COR-L47 (cell line): ENCODE measurements at places on chromosomes 16 and 17.

GRCh38 chr17:82280537-82280936, 7.0 kb upstream of the CSNK1D start:
- no peak for DNase-seq

GRCh38 chr17:46195939-46196716, 2.9 kb upstream of the KANSL1 start:
- no peak for DNase-seq

DNA sequence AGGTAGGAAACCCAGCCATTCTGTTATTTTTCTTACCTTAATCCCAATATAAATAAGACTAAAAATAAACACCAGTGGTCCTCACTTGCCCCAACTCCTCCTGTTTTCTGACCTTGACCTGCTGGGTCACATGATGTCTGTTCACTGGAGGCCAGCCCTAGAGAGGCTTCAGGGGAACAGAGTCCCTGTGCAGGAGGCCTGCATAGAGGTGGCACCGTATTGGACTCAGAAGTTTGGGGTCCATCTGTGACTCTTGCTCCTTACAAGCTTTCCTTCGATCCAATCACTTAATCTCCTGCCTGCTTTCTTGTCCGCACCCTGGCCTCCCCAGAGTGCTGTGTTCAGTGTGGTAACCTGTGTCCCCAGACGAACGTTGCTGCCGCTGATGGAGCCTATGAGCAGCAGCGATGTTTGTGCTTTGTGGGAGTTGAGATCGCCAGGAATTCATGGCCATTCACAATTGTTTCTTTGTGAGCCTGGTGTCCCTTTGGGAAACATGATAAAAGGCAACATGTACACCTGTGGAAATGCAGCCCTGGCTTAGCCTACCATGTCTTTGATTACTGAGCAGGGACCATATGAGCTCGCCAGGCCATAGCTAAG, 4.7 kb downstream of the IGSF6 start:
- DNase-seq, result no peak

DNA sequence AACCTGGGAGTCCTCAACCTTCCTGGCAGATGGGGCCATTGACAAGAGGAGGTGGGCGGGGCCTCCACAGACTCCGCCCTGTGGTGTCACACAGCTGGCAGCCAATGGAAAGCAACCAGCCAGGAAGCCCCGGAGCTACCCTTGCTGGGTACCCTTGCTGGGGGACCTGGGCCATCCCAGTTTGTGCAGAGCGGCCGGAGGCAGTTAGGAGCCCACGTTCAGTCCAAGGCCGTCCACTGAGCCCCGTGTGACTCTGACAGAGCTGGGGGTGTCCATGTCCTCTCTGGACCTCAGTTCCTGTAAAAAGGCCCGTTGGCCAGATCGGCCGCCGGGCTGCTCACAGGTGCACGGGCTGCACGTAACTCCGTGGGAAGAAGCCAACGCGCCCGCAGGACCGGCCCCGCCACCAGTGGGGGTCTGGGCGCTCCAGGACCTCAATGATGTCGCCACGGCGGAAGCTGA, 17.1 kb upstream of the FAM83G start:
- DNase-seq, result no peak

GRCh38 chr17:66722341-66722740, 112.6 kb upstream of the CACNG5 start:
- DNase-seq, result no peak

DNA sequence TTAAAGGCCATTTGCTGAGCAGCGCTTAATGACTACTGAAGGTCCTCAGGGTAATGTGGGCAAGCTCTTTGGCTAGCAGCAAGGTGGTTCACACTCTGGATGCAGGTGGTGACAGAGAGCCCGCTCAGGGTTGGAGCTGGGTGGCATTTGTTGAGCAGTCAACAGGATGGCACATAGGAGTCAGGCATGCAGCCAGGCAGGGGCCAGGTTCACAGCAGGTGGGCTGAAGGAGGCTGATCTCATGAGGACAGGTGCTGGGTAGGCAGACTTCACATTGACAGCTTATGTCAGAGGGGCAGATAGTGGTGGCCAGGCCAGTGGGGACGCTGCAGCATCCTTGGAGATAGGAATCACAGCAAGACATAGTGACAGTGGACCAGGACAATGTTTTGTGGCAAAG, 4.5 kb downstream of the KRTAP3-1 start:
- no peak for DNase-seq

- no peak for DNase-seq
Measured at GRCh38 chr16:53565296-53565863, 62.4 kb upstream of the AKTIP start.

DNA sequence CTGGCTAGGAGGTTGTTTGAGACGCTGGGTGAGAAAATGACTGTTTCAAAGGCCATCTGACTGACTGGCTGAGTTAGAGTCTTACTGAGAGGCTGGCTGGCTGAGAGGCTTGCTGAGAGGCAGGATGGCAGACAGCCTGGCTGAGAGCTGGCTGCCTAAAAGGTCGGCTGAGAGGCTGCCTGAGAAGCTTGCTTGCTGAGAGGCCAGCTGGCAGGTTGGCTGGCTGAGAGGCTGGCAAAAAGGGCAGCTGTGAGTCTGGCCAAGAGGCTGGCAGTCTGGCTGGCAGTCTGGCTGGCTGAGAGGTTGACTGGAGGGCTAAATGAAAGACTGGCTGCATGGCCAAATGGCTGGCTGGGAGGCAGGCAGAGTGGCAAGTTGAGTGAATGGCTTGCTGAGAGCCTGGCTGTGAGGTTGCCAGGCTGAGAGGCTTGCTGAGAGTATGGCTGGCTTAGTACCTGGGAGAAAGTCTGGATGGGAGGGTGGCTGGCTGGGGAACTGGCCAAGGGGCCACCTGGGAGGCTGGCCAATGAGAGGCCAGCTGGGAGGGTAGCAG, 35.3 kb upstream of the ACSM2B start:
- no peak for DNase-seq
